Posterior cingulate gyrus (tissue), 11 donors: ENCODE measurements at places on chromosomes 3 and 15.

- DNase-seq: no peak
These were observed 21.6 kb upstream of the CNBP start for GRCh38 chr3:129205109-129205832.

GRCh38 chr3:176785171-176785570, 412.1 kb downstream of the TBL1XR1 start:
- no peak for DNase-seq

- no peak for DNase-seq
These were observed 6.2 kb upstream of the NR2F2 start for GRCh38 chr15:96324192-96324895.

- no peak for DNase-seq
These were observed 1.8 kb downstream of the PRKCD start for GRCh38 chr3:53162672-53163443.

- no peak for DNase-seq
These were observed 3.2 kb upstream of the PXYLP1 start for GRCh38 chr3:141228395-141228794.

DNA sequence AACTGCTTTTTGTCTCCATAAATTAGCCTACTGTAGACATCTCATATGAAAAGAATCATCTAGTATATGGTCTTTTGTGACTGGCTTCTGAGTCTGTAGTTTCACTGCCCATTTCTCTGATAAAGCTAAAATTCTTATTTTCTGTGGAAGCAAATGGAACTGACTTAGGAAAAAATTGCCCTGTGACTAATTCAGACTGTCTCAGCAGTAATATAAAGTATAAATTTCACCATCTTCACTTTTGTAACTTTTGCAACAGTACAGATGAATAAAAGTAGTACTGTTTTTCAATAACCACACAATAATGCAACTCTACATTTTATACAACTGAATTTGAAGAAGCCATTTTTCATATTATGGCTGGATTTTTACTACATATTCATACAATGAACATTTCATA, 104.1 kb downstream of the TBC1D5 start:
- no peak for DNase-seq
